ENCODE measurements at places on chromosomes 2 and 18.
A peak's percentile ranks its signal among the peaks of the same experiment; 100 is the strongest.

DNA sequence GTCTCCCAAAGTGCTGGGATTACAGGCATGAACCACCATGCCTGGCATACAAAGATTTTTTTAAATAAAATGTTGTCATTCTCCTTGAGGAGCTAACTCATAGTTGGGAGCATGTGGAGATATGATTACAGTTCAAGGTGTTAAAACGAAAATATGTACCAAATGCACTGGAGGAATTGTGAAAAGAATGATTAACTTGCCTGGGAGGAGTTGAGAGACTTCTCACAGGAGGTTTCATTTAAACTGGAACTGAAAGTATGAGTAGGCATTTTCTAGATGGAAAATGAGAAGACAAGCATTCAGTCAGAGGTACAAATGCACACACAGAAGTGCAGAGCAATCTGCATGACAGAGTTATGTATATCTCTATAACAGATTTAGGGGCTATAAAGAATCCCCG, 126.6 kb upstream of the PDE1A start:
- no peak for DNase-seq

GRCh38 chr2:161095314-161095713, 64.9 kb upstream of the TANK start:
- DNase-seq: no peak

DNA sequence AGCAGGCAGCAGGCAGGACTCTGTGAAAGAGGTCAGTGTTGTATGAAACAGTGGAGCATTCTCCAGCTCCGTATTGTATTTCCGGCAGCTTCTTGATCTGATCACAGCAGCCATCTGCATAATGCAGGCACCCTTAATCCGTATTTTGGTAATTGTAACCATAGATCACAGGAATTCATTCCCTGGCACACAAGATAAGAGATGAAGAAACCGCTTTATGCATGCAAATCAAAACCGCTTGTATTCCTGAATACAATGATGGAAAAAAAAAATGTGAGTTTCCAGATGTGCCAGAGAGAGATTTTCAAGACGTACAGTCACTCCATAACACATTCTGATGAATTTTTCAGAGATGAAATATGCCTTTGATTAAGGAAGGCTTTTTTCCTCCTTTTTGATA, 221.3 kb downstream of the ACKR3 start:
- DNase-seq: peak; percentile 5

GRCh38 chr2:857081-857480, 93.6 kb upstream of the SNTG2 start:
- DNase-seq: no peak

DNA sequence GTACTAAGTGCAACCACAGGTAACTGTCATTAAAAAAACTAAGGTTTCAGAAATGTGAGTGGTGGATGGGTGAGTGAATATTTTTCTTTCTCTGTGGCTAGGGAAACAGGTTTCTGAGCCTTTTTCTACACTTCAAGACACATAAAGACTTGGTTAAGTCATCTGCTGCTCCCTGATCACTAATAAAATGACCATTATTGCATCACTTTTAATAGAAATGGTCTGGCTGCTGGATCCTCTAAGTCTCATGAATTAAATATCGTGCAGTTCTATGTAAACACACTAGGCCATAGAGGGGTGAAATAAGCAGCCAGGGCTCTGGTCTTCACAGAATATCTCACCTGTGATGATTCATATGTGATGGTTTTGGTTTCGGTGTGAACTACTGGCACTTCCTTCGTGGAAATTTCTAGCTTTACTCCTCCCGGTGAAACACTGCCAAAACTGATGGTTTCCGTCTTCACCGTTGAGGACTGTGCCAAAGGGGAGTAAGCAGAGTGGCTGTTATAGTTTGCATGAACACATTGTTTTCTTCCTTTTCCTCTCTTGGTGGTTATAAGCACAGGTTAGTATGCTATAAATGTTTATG, 100.4 kb upstream of the ZBTB14 start:
- DNase-seq: no peak

DNA sequence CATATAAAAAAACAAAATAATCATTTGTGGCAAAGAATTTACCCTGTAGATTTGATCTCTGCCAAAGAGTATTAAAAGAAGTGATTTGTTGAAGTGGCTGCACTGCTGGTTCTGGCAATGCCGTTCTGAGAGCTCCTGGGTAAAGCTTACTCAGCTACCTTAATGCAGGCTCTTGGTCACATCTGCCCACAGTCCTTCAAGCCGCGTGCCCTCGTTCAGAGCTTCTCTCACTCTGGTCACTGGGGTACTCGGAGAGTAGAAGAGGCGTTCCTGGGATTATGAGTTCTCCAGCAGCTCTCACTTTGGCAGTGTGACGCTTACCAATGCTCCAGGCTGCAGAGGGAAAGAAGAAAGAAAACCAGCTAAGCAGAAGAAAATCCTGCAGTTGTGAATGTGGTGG, 57.9 kb downstream of the ACVR1 start:
- DNase-seq: no peak

GRCh38 chr2:11395389-11395788, 51.0 kb upstream of the ROCK2 start:
- DNase-seq: no peak

GRCh38 chr2:74576863-74577229, 22.3 kb downstream of the DOK1 start:
- DNase-seq: no peak

- no peak for DNase-seq
Observed at GRCh38 chr2:5740817-5741216, 48.6 kb downstream of the SOX11 start.

GRCh38 chr2:98459496-98460175, 15.0 kb downstream of the INPP4A start:
- no peak for DNase-seq

- DNase-seq: peak; percentile 18
Observed at GRCh38 chr2:170679607-170680079, 35.5 kb upstream of the SP5 start.

GRCh38 chr2:114937366-114937930, 495.0 kb downstream of the DPP10 start:
- DNase-seq: no peak

DNA sequence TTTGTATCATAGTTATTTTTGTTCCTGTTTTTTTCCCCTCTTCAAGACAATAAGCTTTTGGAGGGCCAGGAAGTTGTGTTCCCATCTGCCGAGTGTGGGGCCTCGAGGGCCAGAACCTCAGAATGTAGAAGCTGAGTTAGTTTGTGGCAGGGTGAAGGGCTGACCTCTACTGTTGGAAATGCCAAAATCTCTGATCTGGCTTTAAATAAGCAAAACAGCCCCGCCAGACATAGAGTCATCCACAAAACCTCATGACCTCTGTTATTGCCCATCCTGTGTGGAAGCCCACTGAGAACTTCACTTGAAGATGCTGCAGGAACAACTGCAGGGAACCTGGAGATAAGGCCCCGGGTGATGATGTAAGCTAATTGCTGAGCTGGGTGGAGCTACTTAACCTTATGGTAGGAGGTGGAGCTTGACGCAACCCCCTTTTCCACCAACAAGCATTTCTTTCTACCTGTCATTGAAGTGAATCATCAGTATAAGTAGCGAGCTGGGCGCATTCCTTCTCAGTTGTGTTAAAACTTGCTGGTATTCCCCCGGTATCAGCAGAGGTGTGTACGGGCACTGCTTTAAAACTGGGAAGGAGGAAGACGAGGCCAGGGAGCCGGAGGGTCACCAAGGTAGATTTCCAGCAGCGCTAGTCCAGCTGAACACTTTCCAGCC, 177.2 kb downstream of the NEDD4L start:
- DNase-seq: no peak
